ENCODE measurements at places on chromosomes 2 and 18.

GRCh38 chr2:70546376-70546775 is 7.2 kb downstream of the TGFA start:
- no peak for DNase-seq

DNA sequence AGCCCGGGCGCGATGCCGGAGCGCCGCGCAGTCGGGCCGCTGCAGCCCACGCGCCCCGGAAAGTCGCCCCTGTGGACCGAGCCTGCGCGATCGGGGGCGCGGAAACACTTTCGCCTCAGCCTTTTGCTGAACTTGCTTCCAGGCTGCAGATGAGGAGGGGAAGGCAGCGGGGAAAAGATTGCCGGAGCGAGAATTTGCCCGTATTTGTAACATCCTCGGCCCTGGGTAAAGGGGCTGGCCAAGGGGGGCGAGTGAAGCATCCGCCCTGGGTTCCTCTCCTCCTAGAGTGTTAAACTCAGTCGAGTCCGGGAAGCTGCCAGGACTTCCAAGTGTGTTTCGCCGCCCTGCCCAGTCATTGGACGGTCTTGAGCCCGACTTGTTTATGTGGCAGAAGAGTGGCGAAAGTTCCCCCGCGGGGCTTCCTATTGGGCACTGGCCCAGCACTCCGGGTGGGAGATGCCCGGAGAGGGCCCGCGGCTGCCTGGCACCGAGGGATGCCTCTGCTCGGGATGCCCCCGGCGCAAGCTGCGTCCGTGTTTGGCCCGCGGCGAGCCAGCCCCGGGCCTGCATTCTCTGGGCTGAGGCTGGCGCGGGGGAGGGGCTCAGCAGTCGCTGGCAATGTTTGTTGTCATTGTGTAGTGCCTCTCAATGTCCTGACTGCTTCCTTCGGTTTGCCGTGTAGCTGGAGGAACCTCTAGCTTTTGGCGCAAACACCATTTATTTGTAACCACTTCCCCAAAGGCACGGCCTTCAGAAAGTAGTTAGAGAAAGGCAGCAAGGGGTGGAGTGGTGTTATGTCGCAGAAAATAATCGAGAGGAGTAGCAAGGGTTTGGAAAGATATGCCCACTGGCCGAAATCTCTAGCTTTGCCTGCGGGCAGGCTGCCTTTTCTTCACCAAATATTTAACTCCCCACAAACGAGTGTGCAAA is 1.1 kb downstream of the CYBRD1 start:
- peak; percentile 60 for DNase-seq

DNA sequence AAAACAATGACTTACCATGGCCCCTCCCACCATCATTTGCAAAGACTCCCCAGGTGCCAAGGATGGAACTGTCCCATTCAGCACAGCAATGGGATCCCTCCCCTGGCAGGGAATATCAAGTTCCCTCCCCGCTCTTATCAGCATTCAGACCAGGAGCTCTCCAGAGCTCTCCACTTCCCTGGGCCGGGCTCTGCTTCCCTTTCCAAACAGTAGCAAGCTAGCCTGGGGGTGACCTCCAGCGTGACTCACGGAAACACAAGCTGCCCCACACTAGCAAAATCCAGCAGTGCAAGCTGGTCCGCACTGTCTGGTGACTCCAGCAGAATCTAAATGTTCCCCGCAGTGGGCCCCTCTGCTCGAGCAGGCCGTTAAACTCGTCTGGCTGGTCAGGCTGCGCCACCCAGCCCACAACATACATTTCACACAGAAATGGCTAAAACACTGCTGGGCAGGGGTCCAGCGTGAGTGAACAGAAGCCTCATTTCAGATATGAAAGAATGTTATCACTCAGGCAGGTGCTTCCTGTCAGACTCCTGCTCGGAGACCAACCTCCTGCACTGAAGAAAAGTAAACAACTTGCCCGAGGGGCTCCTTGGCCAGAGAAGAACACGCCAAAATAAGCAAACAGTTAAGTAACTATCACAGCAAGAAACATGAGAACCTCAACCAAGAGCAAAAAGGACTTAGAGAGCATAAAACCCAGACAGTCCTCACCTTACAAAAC is 33.9 kb downstream of the STAT1 start:
- peak; percentile 52 for DNase-seq

GRCh38 chr2:854460-854859 is 96.2 kb upstream of the SNTG2 start:
- peak; percentile 61 for DNase-seq

DNA sequence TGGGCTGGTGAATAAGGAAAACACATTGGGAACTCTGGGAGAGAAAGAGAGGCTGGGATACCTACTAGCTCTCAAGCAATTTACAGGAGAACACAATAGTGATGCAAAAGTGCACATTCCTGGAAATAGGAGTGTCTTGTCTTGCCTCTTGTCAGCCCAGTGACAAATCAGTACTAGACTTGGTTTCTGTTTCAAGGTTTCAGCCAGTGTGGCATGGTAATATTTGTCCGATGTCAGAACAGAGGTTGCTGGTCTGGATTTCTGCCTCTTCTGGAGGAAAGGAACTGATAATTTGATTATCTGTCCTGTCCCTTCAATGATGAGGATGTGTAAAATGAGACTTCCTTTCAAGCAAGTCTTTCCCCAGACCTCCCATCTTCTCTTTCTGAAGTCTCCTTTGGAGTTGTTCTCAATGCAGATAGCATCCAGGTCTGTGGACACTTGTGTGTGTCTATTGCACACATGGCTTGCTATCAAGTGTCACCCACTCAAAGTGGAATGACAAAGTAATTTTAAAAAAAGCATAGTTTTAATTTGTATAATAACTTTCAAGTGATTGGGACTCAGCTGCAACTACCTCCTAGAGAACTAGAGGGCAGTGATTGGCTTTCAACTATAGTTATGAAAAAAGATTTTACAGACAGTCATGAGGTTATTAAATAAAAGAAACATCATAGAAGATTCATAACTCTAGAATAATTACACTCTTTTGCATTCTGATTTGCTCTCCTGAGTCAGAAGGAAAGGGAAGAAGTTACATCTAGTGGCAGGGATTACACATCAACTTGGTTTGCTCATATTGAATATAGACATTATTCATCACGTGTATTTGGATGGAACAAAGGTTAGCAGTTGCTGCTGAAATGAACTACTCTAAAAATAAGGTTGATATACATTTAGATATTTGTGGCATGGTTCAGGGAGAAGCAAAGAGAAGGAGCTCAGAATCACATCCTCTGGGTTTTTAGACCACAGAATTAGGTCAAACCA is 4.5 kb downstream of the GPR39 start:
- no peak for DNase-seq

DNA sequence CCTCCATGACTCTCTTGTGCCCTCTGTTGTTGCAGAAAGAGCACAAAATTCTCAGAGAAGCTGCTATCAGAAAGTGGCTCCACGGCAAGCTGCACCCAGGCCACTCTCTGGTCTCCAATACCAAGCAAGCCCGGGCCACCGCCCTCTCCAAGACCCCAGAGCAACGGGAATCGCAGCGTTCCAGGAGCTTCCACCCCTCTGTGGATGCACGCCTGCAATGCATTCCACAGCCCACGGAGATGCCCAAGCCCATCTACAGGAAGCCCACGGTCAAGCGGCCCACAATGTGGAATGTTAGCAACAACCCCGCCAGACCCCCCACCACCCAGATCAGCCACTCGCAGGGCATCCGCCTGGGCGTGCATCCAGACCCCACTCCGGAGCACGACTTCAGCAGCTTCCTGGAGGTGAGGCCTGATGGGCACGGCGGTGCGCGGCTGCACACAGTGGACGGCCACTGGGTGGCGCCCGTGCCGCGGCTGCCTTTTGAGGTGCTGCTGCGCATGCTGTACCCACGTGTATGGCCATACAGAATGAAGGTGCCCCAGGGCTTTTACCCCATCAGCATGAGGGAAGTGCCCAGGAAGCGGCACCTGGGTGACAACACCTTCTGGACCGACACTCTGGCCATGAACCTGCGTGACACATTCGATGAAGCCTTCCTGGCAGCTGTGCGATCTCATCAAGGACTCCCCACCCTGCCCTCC is 6.3 kb downstream of the ANKRD53 start:
- peak; percentile 55 for DNase-seq

DNA sequence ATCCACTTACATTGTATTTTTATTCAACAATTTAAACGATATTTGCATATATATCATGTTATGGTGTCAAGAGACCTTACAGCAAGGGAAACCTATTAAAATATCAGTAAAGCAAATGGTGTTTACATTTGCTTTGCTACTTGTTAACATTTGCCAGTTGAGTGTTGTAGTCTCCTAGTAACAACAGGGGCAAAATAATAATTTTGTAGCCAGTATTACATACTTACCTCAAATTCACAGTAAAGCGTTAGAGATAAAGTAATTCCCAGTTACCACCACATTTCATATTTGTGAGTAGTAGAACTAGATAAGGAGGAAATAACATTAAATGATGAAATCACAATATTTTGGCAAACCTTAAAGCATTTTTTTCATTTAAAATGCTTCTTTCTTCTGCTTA is 71.3 kb downstream of the FASTKD2 start:
- no peak for DNase-seq

DNA sequence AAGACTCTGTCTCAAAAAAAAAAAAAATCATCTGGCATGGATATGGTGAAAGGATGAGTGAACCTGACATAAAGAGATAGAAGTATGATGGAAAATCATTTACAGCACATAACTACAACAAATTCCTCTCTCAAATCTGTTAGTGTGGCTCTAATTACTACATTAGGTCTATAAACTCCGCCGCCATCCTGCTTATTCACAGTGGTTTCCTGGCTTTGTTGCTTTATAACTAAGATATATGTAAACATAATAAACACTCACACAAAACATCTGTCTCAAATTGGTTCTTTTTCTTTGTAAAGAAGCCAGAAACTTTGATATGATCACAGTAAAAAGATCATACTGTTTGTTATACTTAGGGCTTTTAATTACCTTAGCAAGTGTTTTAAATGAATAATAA is 412.6 kb upstream of the FAM98A start:
- no peak for DNase-seq

- DNase-seq: no peak
Measured at GRCh38 chr18:4636967-4637366, 181.9 kb upstream of the DLGAP1 start.

DNA sequence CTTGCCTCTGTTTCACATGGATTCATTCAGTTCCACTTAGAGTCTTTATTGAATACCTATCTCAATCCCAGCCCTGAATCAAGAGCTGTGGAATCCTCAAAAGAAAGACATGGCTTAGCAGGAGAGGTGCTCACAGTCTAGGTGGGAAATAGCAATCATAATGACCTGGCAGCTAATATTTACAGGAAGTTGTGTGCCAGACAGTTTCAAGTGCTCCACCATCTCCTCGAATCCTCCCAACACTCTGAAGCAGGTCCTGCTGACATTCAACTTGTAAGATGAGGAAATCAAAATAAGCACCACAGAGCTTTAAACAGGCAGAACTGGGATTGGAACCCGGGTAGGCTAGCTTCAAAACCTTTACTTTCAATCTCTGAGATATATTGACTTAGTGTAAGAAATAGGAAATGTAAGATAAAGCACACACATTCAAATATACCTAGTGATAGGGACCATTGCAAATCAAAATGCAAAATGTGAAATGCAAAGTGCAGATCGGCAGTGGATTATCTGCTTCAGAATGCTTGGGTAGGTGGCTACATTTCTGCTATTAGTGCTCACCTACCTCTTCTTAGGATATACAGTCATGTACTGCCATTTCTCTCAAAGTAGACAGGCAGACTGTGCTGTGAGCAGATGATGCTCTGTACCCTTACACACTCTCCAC is 182.0 kb downstream of the PRKCE start:
- no peak for DNase-seq

DNA sequence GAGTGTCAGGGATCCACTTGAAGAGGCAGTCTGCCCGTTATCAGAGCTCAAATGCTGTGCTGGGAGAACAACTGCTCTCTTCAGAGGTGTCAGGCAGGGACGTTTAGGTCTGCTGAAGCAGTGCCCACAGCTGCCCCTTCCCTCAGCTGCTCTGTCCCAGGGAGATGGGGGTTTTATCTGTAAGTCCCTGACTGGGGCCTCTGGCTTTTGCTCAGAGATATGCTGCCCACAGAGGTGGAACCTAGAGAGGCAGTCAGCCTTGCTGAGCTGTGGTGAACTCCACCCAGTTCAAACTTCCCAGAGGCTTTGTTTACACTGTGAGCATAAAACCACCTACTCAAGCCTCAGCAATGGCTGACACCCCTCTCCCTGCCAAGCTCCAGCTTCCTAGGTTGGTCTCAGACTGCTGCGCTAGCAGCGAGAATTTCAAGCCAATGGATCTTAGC is 38.1 kb downstream of the PLEK start:
- DNase-seq: no peak

GRCh38 chr2:150051004-150051403 is 436.5 kb downstream of the RND3 start:
- DNase-seq: no peak

- DNase-seq: no peak
Measured at GRCh38 chr2:164570475-164570874, 50.8 kb downstream of the GRB14 start.

- no peak for DNase-seq
Measured at GRCh38 chr2:53474914-53475313, 292.7 kb upstream of the CHAC2 start.

- no peak for DNase-seq
Measured at GRCh38 chr2:117723888-117724434, 90.5 kb upstream of the DDX18 start.

DNA sequence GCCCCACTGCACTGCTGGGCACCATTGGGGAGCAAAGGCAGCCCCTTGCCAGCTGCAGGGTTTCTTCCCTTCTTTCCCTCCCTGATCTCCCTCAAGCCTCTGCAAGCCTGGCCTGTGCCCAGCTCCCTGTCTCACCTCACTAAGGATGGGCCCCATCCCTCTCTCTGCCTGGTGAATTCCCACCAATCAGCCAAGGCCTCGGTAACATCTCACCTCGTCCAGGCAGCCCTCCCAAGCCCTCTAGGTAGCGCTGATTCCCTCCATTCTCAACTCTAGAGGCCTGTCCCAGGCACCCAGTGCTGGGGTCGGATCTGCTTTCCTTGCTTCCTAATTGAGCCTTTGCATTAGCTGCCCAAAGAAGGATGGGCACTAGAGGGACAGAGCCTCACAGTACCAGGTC is 63.0 kb downstream of the CELF4 start:
- DNase-seq: no peak

GRCh38 chr2:105783972-105784371 is 39.3 kb downstream of the NCK2 start:
- DNase-seq: no peak

DNA sequence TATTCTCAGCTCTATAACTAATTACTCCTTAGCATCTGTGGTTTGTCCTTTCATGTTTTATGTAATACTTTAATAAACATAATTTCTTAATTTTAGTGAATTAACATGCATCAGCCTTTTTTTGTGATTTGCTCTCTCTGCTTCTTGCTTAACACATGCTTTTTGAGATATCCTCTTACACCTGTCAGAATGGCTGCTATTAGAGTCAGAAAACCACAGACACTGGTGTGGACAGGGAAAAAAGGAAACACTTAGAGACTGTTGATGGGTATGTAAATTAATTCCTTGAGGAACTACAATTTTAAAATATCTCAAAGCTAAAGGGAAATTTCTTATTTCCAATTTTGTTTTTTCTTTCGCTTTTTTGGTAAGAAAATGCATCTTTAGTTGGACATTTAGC is 549.0 kb downstream of the ZNF804A start:
- DNase-seq: no peak

- DNase-seq: no peak
Measured at GRCh38 chr2:143499061-143499460, 369.8 kb downstream of the ARHGAP15 start.

GRCh38 chr18:48003426-48004349 is 73.2 kb upstream of the SMAD2 start:
- no peak for DNase-seq
